ENCODE measurements at places on chromosomes 12 and 14. TPM values are rescaled to one million over a fixed set of nuclear protein-coding genes. Genes with fewer than 3 reads are reported as not detected.
A peak's percentile ranks its signal among the peaks of the same experiment; 100 is the strongest.

GRCh38 chr14:70538087-70538486 lies 3.3 kb upstream of the ADAM20 start:
- DNase-seq = no peak

DNA sequence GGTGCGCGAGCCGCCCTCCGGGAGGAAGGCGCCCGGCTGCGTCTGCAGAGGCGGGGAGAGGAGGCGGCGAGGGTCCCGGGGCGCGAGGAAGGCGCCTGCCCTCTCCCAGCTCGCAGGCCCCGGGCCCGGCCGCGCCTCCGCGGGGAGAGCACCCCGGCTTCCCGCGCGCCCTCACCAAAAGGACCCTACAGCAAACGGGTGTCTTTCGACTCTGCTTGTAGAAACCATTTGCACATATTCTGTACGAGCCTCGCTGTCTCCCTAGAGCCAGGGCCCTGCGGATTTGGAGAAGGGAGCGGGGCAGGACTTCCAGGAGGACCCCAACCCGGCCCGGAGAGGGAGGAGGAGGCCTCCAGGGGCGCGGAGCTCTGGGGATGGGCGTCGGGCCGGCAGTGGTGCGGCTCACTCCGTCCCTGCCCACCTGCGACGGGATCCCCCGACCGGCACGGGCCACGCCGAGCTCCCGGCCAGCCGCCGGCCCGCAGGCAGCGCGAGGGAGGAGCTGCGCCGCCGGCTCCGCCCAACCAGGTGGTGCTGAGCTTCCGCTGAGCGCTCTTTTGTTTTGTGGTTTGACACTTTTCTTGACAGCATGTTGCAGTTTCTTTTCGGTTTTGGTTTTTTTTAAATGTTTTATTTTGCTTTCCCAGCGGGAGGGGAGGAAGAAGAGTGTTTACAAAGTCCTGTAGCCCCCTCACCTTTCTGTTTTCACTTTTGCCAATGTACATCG lies 103.3 kb upstream of the FKBP4 start:
- peak; percentile 4 for DNase-seq

- DNase-seq = no peak
These were observed 33.7 kb downstream of the SLC24A4 start for GRCh38 chr14:92356677-92357076.

- no peak for DNase-seq
These were observed 24.1 kb downstream of the AHNAK2 start for GRCh38 chr14:104953896-104954656.

The CLECL1 gene
- not detected for total RNA-seq

Measured in dermis blood vessel endothelial cell (primary cell).